Osteocyte (in vitro differentiated cells): ENCODE measurements at places on chromosomes 1 and 21. TPM values are rescaled to one million over a fixed set of nuclear protein-coding genes. Genes with fewer than 3 reads are reported as not detected.

The BMP8A gene
- total RNA-seq: not detected in 2 replicates

The PLPP3 gene
- 157 and 166 TPM in 2 replicates for total RNA-seq

The MMP23B gene
- total RNA-seq: 4.8 and 8.5 TPM in 2 replicates

The NASP gene
- 71.2 and 72.5 TPM in 2 replicates for total RNA-seq

The S100A8 gene
- total RNA-seq: not detected in 2 replicates

The AKNAD1 gene
- 0.70 and 1.1 TPM in 2 replicates for total RNA-seq

The EXO1 gene
- 3.4 and 3.9 TPM in 2 replicates for total RNA-seq

The CFHR2 gene
- total RNA-seq: not detected in 2 replicates

The FABP3 gene
- total RNA-seq: 27.1 and 30.0 TPM in 2 replicates

The HSPB7 gene
- total RNA-seq: 3.4 and 4.2 TPM in 2 replicates

The FAAH gene
- total RNA-seq: 12.2 and 15.3 TPM in 2 replicates

The ACOT11 gene
- total RNA-seq: 0.24 and 0.35 TPM in 2 replicates

The SLC44A5 gene
- 0.21 and 0.44 TPM in 2 replicates for total RNA-seq

The CSRP1 gene
- 0.56 and 1.6 TPM in 2 replicates for total RNA-seq

- no peak overlapping the region for H3K27ac ChIP-seq
- H3K4me1 ChIP-seq: no peaks in the 10 kb centered on the region
- H3K27me3 ChIP-seq: peaks cover 22% of the 10 kb centered on the region
- H3K36me3 ChIP-seq: no peaks in the 10 kb centered on the region
- no peak for DNase-seq
Observed at GRCh38 chr1:36510418-36510817, 27.7 kb upstream of the CSF3R start.

GRCh38 chr1:84488107-84488506 is 9.0 kb downstream of the RPF1 start:
- no peak overlapping the region for H3K27ac ChIP-seq
- no peaks in the 10 kb centered on the region for H3K4me1 ChIP-seq
- H3K27me3 ChIP-seq: no peaks in the 10 kb centered on the region
- peaks cover 50% of the 10 kb centered on the region for H3K36me3 ChIP-seq
- DNase-seq: no peak

- no peaks in the 10 kb centered on the region for H3K36me3 ChIP-seq
- H3K4me3 ChIP-seq: no peak overlapping the region
- H3K4me1 ChIP-seq: peaks cover 19% of the 10 kb centered on the region
- no peaks in the 10 kb centered on the region for H3K27me3 ChIP-seq
Observed at GRCh38 chr1:203271962-203272632, 33.2 kb upstream of the BTG2 start.

- no peak overlapping the region for H3K4me3 ChIP-seq
- H3K4me1 ChIP-seq: peaks cover 10% of the 10 kb centered on the region
- H3K27me3 ChIP-seq: peaks cover 46% of the 10 kb centered on the region
- no peaks in the 10 kb centered on the region for H3K36me3 ChIP-seq
Observed at GRCh38 chr1:20359451-20360330, 69.0 kb downstream of the VWA5B1 start.

GRCh38 chr1:188906921-188907641 is 1570.6 kb downstream of the BRINP3 start:
- H3K36me3 ChIP-seq: no peaks in the 10 kb centered on the region
- H3K27me3 ChIP-seq: no peaks in the 10 kb centered on the region
- no peak for DNase-seq

- DNase-seq: no peak
- no peaks in the 10 kb centered on the region for H3K27me3 ChIP-seq
- peaks cover 37% of the 10 kb centered on the region for H3K36me3 ChIP-seq
- peak overlapping the region; percentile 80 for H3K27ac ChIP-seq
- peaks cover 96% of the 10 kb centered on the region for H3K4me1 ChIP-seq
Observed at GRCh38 chr1:230861970-230862595, 6.2 kb downstream of the C1orf198 start.

DNA sequence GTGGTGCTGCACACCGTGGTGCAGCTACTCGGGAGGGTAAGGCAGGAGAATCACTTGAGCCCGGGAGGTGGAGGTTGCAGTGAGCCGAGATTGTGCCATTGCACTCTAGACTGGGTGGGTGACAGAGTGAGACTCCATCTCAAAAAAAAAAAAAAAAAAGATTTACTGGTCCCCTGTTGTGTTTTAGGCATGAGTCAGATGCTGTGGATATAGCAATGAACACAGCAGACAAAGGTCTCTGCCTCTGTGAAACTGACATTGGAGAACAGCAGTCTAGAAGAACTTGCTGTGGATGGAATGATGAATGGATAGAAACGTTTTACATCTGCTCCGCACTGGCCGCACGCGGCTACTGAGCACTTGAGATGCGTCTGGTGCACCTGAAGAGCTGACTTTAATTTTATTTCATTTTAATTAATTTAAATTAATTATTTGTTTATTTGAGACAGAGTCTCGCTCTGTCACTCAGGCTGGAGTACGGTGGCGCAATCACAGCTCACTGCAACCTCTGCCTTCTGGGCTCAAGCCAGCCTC is 24.5 kb upstream of the EPHA2 start:
- H3K27me3 ChIP-seq: no peaks in the 10 kb centered on the region
- DNase-seq: no peak
- H3K4me1 ChIP-seq: peaks cover 82% of the 10 kb centered on the region
- no peaks in the 10 kb centered on the region for H3K36me3 ChIP-seq

DNA sequence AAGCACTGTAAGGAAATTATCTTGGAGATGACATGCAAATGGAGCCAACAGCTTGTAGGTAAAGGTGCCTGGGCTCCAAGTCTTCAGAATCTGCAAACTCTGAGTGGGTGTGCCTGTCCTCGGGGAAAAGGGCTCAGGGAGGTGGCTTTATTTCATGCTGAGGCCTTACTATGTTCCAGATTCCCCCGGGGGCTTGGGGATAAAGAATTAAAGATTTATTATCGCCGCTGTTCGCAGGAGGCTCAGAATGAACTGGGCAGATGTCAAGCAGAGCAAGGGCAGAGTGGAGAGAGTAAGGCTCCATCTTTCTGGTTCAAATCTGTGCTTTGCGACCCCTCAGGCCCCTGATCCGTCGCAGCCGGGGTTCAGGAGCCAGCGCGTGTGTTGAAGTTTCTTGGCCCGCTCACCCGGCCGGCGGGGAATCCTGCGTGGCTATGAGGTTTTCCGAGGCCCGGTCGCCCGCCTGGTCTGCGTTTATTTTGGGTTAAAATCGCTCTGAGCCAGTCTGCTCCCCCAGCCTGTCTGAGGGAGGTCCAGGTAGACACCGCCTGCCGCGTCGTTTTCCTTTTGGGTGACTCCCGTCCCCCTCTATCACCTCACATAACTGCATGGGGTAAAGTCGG is 19.5 kb downstream of the RHOU start:
- no peak overlapping the region for H3K4me3 ChIP-seq
- no peak overlapping the region for H3K27ac ChIP-seq
- H3K27me3 ChIP-seq: peaks cover 85% of the 10 kb centered on the region
- H3K4me1 ChIP-seq: no peaks in the 10 kb centered on the region

GRCh38 chr1:246784621-246785493 is 60.6 kb downstream of the SCCPDH start:
- peaks cover 14% of the 10 kb centered on the region for H3K36me3 ChIP-seq
- H3K4me3 ChIP-seq: peak overlapping the region; percentile 36
- H3K27me3 ChIP-seq: no peaks in the 10 kb centered on the region
- no peak for DNase-seq

GRCh38 chr1:197178998-197179397 is 32.5 kb upstream of the ASPM start:
- H3K27ac ChIP-seq: peak overlapping the region; percentile 17
- DNase-seq: no peak
- no peak overlapping the region for H3K4me3 ChIP-seq
- H3K27me3 ChIP-seq: no peaks in the 10 kb centered on the region

- no peak for DNase-seq
- H3K36me3 ChIP-seq: peaks cover 41% of the 10 kb centered on the region
- H3K27me3 ChIP-seq: no peaks in the 10 kb centered on the region
- H3K27ac ChIP-seq: no peak overlapping the region
- H3K4me3 ChIP-seq: no peak overlapping the region
Observed at GRCh38 chr1:3783651-3784474, 11.3 kb downstream of the SMIM1 start.

DNA sequence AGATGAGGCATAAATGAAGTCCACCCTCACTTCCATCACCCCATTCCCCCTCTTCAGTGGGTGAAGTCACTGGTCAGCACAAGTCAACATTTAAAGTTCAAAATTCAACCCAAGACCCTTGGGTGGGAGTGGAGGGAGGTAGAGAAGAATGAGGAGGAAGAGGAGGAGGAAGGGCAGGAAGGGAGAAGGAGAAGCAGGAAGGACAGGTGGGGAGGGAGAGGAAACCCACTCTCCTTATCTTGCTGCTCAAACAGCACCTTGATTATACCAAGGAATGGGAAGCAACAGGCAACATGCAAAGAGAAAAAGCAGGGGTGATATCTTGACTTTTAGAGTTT is 4.0 kb upstream of the BTG2 start:
- no peak overlapping the region for H3K4me3 ChIP-seq
- H3K4me1 ChIP-seq: peaks cover 28% of the 10 kb centered on the region
- peaks cover 20% of the 10 kb centered on the region for H3K27me3 ChIP-seq
- no peaks in the 10 kb centered on the region for H3K36me3 ChIP-seq
- no peak for DNase-seq
- no peak overlapping the region for H3K27ac ChIP-seq

- H3K4me1 ChIP-seq: peaks cover 20% of the 10 kb centered on the region
- H3K36me3 ChIP-seq: no peaks in the 10 kb centered on the region
- DNase-seq: no peak
- H3K4me3 ChIP-seq: no peak overlapping the region
Observed at GRCh38 chr1:78348496-78349284, 142.1 kb upstream of the PTGFR start.

GRCh38 chr21:36456729-36457414 is 23.1 kb downstream of the CLDN14 start:
- DNase-seq: no peak
- H3K4me3 ChIP-seq: no peak overlapping the region
- no peaks in the 10 kb centered on the region for H3K27me3 ChIP-seq
- no peaks in the 10 kb centered on the region for H3K36me3 ChIP-seq

- peaks cover 1% of the 10 kb centered on the region for H3K4me1 ChIP-seq
- H3K36me3 ChIP-seq: no peaks in the 10 kb centered on the region
- no peak overlapping the region for H3K4me3 ChIP-seq
- DNase-seq: no peak
- peaks cover 5% of the 10 kb centered on the region for H3K27me3 ChIP-seq
- H3K27ac ChIP-seq: no peak overlapping the region
Observed at GRCh38 chr1:152869808-152870419, 8.2 kb upstream of the SMCP start.

- H3K36me3 ChIP-seq: no peaks in the 10 kb centered on the region
- no peaks in the 10 kb centered on the region for H3K4me1 ChIP-seq
- no peak for DNase-seq
- H3K4me3 ChIP-seq: no peak overlapping the region
- no peak overlapping the region for H3K27ac ChIP-seq
Observed at GRCh38 chr1:30437059-30437576, 286.3 kb downstream of the MATN1 start.

GRCh38 chr1:184486761-184487445 is 100.1 kb downstream of the C1orf21 start:
- H3K36me3 ChIP-seq: peaks cover 3% of the 10 kb centered on the region
- H3K27ac ChIP-seq: no peak overlapping the region
- no peak for DNase-seq

GRCh38 chr21:18970941-18971340 is 567.4 kb upstream of the TMPRSS15 start:
- DNase-seq: no peak
- no peak overlapping the region for H3K27ac ChIP-seq
- no peaks in the 10 kb centered on the region for H3K4me1 ChIP-seq
- H3K4me3 ChIP-seq: no peak overlapping the region
- H3K36me3 ChIP-seq: no peaks in the 10 kb centered on the region

GRCh38 chr1:238099871-238100270 is 209.1 kb upstream of the ZP4 start:
- no peak overlapping the region for H3K4me3 ChIP-seq
- no peaks in the 10 kb centered on the region for H3K27me3 ChIP-seq
- H3K4me1 ChIP-seq: no peaks in the 10 kb centered on the region
- no peaks in the 10 kb centered on the region for H3K36me3 ChIP-seq
- no peak overlapping the region for H3K27ac ChIP-seq

DNA sequence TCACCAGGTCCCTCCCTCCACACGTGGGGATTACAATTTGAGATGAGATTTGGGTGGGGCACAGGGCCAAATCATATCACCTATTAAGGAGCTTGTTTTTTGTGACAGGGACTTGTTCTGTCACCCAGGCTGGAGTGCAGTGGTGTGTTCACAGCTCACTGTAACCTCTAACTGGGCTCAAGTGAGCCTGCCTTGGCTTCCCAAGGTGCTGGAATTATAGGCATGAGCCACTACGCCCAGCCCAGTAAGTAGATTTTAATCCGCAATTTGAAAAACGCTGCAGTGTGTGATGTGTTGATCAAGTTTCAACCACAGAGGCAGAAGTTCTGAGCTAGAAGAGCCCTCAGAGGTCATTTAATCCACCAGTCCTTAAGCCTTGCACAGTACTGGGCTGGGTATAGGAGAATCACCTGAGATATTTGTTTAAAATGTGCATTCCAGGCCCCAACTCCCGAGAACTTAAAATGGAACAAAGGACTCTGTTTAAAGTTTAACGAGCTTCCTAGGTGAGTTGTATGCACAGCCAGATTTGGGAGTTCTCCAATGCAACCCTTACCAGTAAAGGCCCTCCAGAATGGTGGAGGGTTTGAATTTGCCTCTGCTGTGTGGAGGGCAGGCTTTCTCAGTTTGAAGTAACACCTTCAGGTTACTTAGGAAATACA is 13.4 kb downstream of the RPL11 start:
- H3K4me3 ChIP-seq: no peak overlapping the region
- no peak for DNase-seq
- H3K4me1 ChIP-seq: no peaks in the 10 kb centered on the region

DNA sequence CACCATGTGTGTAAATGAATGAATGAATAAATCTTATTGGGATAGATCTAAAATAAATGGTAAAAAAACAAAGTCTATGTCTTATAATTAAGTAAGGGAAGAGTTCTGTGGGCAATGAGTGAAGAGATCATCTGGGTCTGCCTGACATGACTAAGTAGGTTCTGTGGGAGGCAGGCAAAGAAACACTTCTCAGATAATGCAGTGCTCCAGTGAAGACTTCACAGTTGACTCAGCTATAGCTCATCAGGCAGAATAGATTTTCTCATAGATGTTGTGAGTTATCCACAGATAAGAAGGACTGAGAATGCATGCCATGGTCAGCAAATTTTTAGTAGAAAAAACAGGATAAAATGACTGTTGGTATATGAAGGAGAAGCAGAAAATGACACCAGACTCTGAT is 12.4 kb downstream of the KRTAP22-2 start:
- H3K27ac ChIP-seq: no peak overlapping the region
- no peaks in the 10 kb centered on the region for H3K4me1 ChIP-seq
- no peaks in the 10 kb centered on the region for H3K36me3 ChIP-seq
- DNase-seq: no peak

DNA sequence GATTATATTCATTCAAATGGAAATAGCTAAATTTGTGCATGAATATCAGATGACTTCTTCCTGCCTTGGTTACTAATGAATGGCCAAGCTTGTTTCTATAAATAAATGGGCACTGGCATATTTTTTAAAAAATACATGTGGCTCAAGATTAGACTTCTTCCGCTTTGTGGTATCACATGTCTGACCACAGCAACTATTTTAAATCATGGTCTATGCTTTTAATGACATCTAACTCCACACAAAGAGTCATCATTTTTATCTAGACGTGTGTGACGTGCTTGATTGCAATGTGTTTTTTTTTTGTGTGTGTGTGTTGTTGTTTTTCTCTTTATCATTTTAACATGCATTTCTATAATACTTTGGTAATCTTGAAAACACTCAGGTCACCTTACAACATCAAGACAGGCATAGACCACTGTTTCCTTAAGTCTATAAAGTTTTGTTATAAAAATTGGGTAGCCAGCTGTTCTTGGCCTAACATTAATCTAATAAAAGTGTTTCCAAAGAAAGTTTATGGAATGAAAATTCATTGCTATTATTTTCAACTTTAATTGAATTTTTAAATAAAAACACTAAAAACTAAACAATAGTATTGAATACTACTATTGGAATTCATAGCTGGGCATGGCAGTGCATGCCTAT is 29.5 kb downstream of the RGS1 start:
- H3K4me1 ChIP-seq: no peaks in the 10 kb centered on the region
- H3K4me3 ChIP-seq: no peak overlapping the region
- no peaks in the 10 kb centered on the region for H3K27me3 ChIP-seq
- no peak overlapping the region for H3K27ac ChIP-seq
